ENCODE measurements at places on chromosomes 4 and X.
A peak's percentile ranks its signal among the peaks of the same experiment; 100 is the strongest.

- DNase-seq = no peak
Measured at GRCh38 chr4:140893939-140894338, 137.8 kb upstream of the TBC1D9 start.

DNA sequence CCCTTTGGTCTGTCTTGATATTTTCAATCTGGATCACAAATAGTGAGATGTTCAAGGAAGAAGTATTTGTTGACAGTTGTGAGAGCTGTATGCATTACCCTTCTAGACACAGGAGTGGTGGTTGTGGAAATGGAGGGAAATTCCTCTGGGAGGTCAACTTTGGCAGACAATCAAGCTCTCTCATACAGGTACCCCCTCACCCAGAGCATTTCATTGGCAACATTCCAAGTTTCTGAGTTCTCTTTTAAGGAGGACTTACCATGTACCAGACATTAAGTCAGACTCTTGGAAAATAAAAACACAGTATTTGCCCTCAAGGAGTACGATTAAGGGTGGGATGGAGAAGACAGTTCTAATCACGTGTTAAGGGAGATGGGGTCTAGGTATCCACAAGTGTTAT is 45.3 kb downstream of the KLHL15 start:
- DNase-seq = no peak

GRCh38 chr4:188218392-188218791 is 79.2 kb downstream of the TRIML1 start:
- DNase-seq = no peak

DNA sequence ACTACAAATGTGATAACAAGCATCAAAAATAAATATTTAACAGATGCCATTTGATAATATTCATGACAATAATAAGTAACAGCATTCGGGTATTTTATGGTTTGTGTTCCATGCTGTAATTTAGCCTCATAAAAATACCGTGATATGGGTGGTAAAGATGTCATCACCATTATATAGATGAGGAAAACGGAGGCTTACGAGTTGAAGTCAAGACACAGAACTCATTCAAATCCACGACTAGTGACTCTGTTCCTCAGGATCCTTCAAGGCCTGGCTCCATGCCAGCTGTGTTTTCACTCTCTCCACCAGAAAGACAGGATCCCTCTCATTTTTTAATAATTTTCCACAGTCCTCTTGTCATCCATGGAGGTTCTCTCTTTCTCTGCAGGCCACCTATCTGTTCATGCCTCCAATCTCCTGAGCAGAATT is 94.5 kb downstream of the APBB2 start:
- DNase-seq = no peak

DNA sequence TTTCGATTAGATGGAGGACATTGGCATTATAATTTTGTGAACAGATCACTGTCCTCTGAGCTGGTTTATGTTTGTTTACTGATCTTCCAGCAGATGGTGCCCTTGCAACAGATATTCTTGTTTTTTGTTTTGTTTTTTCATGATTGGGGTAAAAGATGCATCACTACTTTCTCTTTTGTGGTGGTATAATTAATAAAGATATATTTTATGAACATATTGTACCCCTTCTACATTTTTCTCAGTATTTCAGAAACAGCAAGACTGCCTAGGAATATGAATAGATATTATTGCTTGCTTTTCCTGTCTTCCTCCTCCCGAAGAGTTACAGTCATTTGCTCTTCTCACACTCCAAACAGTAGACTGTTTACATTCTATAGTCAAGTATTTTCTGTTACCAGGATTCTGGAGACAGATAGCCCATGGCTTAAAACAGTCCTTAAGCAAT is 905.2 kb downstream of the TRAM1L1 start:
- no peak for DNase-seq

DNA sequence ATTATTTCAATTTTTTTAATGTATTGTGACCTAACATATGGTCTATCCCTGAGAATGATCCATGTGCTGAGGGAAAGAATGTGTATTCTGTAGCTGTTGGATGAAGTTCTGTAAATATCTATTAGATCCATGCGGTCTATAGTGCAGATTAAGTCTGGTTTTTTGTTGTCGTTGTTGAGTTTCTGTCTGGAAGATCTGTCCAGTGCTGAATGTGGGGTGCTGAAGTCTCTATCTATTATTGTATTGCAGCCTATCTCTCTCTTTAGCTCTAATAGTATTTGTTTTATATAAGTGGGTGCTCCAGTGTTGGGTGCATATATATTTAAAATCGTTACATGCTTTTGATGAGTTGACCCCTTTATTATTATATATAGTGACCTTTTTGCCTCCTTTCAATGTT is 26.2 kb upstream of the PAGE3 start:
- DNase-seq = no peak

DNA sequence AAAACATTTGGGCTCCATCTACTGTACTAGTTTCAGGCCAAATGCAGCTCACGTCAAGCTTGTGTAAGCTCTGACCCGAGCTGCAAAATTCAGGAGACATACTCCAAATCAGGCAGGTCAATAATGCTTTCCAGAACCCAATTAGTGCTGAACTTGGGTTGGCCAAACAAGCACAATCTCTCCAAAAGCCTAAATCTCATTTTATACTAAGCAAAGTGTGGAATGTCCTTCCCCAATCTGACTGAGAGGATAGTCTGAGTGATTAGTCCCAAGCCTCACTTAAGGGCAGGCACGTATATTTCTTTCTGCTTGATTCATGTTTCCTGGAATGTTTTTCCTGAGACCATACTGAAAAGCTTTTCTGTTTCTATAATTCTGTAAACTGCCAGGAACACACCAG is 79.9 kb downstream of the NKX6-1 start:
- no peak for DNase-seq

DNA sequence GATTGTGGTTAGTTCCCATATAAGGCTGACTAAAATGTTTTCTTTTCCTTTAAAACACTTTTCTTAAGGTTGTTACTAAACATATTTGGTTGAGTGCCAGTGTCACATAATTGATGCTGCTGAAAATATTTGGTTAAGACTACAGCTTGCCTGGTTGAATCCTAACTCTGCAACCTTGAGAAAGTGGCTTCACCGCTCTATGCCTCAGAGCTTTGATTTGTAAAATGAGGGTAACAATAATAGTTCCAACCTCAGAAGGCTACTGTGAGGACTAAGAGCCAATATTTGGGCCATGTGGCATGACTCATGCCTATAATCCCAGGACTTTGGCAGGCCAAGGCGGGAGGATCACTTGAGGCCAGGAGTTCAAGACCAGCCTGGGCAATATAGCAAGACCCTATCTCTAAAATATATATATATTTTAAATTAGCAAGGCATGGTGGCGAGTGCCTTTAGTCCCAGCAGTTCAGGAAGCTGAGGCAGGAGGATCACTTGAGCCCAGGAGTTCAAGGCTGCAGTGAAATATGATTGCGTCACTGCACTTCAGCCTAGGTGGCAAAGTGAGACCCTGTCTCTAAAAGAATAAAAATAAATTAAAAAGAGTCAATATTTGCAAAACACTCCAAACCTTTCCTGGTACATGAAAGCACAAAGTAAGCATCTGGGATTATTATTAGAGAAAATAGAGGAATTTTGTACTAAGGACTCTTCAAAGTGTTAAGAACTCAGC is 7.1 kb upstream of the NEIL3 start:
- DNase-seq = no peak

- DNase-seq = no peak
Measured at GRCh38 chrX:49309401-49309981, 6.0 kb downstream of the GAGE10 start.

GRCh38 chrX:76920607-76921006 is 493.1 kb downstream of the MAGEE1 start:
- no peak for DNase-seq

- DNase-seq = no peak
Measured at GRCh38 chr4:155781249-155781831, 22.5 kb downstream of the GUCY1B1 start.

- no peak for DNase-seq
Measured at GRCh38 chrX:69177511-69178162, 12.4 kb upstream of the PJA1 start.

DNA sequence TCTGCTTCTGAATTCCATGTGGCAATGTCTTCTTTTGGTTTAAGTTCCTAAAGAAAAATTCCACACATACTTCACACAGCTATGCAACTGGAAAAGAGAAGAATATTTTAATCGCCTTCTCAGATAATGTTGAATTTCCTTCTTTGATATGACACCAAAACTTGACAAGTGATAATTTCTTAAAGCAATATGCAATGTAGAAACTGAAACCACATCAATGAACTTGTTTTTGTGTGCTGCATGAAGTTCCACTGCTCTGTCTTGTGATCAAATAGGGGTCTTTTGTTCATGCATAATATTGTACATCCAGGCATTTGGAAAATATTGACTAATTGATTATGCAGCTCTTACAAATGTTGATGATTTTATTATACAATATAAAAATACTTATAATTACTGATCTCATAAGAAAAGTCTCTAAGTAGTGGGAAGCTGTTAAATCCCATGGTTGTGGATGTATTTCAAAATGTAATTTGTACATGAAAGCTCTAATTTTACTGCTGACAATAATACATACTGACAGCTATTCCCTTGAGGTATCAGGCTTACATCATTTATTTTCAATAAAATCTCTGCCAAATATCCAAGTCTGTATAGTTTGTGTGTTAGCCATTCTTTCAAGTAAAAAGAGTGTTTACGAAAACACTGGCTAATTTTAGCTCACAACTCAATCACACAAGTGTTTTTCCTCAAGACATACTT is 56.5 kb downstream of the AGA start:
- DNase-seq = no peak

GRCh38 chr4:98745366-98745765 is 87.0 kb upstream of the TSPAN5 start:
- no peak for DNase-seq

DNA sequence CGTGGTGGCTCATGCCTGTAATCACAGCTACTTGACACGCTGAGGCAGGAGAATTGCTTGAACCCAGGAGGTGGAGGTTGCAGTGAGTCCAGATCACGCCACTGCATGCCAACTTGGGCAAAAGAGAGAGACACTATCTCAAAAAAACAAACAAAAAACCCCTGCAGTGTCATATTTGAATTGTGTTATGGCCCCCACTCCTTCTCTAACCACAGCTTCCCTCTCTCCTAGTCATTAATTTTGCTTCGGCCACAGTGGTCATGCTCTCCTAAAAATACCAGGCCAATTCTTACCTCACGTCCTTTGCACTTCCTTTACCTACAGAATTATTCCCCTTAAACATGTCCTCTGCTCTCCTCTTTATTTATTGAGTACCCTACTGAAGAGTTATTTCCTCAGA is 206.1 kb downstream of the PPP3CA start:
- DNase-seq = no peak

DNA sequence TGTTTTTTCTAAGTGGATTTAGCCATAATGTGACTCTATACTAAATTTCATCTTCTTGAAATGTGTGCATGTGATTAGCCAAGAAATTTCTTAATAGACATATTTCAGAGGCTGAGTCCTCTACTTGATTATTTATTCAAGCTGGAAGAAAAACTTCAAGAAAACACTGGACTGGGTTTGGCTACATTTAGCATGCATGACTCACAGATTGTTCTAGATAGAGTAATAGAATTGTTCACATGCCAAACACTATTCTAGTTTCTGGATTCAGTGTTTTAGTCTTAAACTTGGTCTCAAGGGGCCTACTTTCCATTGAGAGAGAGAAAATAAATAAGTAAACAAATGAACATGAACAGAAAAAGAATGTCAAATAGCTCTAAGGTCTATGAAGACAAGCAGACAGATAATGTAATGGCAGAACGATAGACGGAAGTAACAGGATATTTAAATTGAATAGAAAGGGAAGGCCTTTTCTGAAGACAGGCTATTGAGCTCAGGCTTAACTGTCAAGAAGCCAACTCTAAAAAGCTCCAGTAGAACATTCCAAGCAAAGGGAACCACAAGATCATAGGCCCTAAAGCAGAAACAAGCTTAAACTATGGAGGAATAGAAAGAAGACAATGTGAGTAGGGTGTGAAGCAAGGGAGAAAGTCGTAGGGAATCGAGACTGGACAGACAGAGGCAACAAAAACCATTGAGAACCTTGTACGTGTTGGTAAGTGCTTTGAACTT is 104.6 kb downstream of the TMEM144 start:
- no peak for DNase-seq

GRCh38 chr4:132297346-132297745 is 851.7 kb upstream of the PCDH10 start:
- no peak for DNase-seq

- DNase-seq = no peak
Measured at GRCh38 chr4:70619288-70619687, 9.3 kb upstream of the ENAM start.

DNA sequence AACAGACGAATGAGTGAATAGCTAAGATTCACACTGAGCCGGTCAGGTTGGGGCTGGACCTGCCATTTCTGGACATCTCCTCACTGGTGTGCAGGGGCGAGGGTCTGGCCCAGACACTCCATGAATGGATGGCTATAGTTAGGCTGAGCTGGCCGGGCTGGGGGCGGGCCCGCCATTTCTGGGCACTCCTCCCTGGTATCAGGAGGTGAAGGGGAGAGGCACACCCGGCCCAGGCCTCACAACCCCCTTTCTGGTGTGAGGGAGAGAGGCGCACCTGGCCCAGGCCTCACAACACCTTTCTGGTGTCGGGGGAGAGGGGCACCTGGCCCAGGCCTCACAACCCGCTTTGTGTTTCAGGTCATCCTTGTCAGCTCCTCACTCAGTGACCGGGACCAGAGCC is 203.2 kb upstream of the PSAPL1 start:
- DNase-seq = no peak

- DNase-seq = no peak
Measured at GRCh38 chr4:100417565-100417964, 100.3 kb downstream of the EMCN start.

- DNase-seq = no peak
Measured at GRCh38 chr4:103375278-103375677, 177.1 kb upstream of the CENPE start.

- DNase-seq = no peak
Measured at GRCh38 chrX:150872773-150873336, 25.6 kb downstream of the CD99L2 start.

- DNase-seq = peak; percentile 46
Measured at GRCh38 chr4:83252782-83253405, 31.7 kb downstream of the COQ2 start.

GRCh38 chrX:154751203-154751668 is 359 bp upstream of the GAB3 start:
- DNase-seq = no peak

GRCh38 chr4:100838286-100838685 is 320.5 kb upstream of the EMCN start:
- DNase-seq = no peak

DNA sequence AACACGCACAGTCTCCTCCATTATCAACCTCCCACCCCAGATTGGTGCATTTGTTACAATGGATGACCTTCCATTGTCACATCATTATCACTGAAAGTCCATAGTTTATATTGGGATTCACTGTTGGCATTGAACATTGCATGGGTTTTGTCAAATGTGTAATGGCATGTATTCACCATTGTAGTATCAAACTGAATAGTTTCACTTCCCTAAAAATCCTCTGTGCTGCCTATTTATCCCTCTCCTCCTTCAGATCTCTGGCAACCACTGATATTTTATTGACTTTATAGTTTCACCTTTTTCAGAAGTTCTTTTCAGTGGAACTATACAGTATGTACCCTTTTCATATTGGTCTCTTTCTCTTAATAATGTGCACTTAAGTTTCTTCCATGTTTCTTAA is 1565.4 kb downstream of the PCDH18 start:
- DNase-seq = no peak
